Motor neuron (in vitro differentiated cells): ENCODE measurements at places on chromosomes 3 and 15. TPM values are rescaled to one million over a fixed set of nuclear protein-coding genes. Genes with fewer than 3 reads are reported as not detected.

DNA sequence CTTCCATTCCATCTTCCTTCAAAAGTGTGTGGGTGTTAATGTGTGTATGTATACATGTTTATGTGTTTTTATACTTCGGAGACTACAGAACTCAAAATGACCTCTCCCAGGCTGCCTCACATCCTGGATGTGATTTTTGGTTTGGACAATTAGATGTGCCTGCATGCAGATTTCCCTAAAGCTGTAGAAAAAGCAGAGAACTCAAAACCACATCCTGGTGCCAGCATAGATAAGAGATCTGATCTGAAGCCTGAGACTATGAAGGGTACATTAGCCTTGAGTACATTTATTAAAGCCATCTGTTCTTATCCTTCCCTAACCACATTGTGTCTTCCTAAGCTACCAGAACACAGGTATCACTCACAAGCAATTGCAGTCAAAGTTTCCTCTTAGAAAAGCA, 319.4 kb upstream of the RASGRP1 start:
- no peak for ATAC-seq

- ATAC-seq: no peak
Observed at GRCh38 chr15:41160639-41161315, 44.7 kb upstream of the INO80 start.

- ATAC-seq: no peak
Observed at GRCh38 chr15:62802612-62803011, 239.9 kb upstream of the TPM1 start.

CELF6 gene
- 0.15 and 0.52 TPM in 2 replicates for total RNA-seq

- peak; percentile 55 for ATAC-seq
Observed at GRCh38 chr3:32147933-32148332, 41.5 kb downstream of the GPD1L start.

P3H2 gene
- 1.5 and 2.1 TPM in 2 replicates for total RNA-seq

DNA sequence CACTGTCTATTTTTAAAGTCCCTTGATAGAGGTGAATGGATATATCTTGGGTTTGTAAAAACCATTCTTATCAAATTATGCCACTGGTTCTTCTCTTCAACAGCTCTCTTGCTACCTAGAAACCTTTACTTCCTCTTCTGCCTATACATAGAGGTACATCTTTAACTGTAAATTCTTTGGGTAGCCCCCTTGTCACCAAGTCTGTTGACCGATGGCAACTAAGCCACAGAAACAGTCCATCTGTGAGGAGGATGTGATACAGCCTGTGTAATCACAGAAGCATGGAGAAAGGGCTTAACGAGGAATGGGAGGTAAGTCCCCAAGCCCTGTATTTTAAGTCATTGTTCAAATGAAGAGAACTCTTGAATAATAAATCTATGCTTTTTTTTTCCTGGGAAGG, 246.5 kb upstream of the MDFIC2 start:
- ATAC-seq: no peak

DNA sequence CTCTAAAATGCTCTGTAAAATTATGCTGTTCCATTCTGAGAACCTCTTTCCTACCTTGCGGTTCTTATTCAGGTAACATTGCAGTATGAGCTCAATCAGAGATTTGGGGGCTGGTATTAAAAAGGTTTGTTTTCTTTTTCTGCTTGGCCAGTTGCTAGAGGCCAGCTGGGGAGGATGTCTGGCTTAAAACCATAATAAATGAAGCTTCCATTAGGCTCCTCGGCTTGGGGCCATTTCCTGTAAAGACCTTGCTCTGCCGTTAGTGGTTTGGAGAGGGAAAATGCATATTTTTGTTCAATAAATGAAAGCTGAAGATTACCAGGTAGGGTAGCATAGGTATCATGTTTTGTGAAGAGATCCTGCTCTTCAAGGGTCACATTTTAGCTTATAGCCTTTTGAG, 55.2 kb downstream of the MCTP2 start:
- ATAC-seq: no peak

DNA sequence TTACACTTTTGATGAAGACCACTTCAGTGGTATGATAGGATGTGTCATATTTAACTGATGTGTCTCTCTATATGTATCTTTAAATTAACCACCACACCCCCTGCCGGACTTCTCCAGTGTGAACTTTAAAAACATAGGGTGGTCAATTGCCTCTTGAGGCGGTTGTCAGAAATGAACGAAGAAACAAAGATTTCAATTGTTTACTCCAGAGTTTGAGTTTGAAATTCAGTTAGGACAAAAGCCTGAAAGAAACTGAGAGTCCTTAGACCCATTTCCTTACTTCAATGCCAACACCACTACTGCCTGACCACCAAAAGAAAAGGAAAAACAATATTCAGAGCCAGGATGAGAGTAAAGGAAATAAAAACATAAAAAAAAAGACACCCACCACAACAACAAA, 40.2 kb downstream of the VGLL3 start:
- no peak for ATAC-seq

CCDC9B gene
- total RNA-seq: 5.6 and 6.6 TPM in 2 replicates

- ATAC-seq: no peak
Observed at GRCh38 chr3:120144267-120144666, 50.0 kb upstream of the GSK3B start.

MELTF gene
- 0.57 and 1.3 TPM in 2 replicates for total RNA-seq

DNA sequence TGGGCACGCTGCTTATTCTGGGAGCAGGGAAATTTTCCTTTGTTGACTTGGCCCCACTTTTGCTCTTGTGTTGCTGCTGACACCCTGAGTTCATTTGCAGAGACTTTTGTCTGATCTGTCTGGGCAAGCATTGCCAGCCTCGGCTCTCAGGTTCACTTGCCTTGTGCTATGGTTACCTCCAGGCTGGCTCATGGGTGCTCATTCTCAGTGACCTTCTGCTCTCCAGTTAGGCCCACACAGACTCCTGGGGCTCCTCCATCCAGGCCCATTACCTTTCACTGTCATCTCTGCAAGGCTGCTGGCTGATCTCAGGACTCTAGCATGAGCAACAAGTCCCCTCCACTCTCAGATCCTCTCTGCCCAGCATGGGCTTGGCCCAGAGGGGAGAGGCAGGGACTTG, 108.3 kb downstream of the IL20RB start:
- no peak for ATAC-seq

DNA sequence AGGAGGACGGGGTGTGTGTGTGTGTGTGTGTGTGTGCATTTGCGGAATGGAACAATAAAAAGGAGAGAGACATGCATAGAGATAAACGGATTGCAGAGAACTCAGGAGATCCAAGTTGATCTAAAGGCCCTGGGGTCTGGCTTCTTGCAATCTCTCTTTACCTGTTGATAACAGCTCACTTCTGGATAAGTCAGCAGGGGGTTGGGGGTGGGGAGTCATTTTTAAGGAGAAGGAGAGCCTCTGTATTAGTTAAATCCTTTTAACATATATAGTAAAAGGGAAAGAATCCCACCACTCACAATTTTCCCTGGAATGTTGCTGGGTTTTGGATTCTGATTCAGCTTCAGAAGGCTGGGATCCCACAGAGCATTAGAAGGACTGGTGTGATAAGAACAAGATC, 87.5 kb upstream of the MITF start:
- ATAC-seq: no peak
